Activated effector memory CD4-positive, alpha-beta T cell treated with anti-CD3 and anti-CD28 coated beads, Interleukin-2, amount 50 U/mL, for 16 hours (primary cell): ENCODE measurements at places on chromosomes 5 and 9.
A peak's percentile ranks its signal among the peaks of the same experiment; 100 is the strongest.

DNA sequence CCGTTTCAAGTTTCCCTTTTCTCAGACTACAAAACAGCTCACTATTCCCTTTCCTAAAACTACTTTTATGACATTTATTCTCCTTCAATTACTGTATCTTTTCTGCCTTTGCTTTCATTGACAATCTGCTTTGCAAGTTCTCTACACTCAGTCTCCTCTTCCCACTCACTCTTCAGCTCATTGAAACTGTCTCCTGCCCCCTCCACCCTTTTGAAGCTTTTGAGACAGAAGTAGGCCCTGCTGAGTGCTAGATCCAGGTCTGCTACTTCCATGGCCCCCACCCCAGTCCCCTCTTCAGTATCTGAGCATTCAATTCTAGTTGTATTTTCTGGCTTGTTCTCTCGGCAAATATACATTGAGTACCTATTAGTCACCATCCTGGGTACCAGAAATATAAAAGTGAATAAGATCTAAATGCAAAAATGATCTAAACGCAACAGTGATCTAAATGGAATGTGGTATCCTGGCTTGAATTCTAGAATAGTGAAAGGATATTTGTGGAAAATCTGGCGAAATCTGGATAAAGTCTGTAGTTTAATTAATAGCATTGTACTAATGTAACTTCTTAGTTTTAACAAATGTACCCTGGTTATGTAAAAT lies 58.4 kb downstream of the OR2K2 start:
- DNase-seq = no peak

DNA sequence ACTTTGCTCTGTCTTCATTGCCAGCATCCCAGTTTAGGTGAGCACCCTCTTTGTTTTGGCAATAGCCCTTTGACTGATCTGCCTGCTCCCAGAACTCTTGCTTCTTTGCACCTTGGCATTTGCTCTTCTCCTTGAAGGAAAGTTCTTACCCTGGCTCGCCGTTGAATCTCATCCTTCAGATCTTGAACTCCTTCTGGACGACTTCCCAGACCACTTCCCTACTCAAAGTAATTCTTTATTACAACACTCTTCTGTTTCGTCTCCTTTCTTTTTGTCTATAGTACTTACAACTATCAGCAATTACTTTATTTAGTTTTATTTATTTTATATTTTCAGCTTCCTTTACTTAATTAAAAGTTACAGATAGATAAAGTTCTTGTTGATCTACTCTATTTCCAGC lies 1510.1 kb downstream of the MAT2B start:
- DNase-seq = no peak

DNA sequence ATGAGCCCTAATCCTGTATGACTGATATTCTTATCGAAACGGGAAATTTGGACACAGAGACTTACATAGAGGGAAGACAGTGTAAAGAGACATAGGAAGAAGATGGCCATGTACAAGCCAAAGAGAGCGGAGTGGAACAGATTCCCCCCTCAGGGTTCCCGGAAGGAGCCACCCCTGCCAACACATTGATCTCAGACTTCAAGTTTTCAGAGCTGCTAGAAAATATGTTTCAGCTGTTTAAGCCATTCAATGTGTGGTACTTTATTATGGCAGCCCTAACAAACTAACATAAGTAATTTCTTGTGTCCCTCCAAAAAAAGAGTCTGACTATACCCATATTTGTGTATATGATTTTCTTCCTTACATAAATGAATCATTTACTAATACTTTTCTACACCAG lies 128.0 kb upstream of the STC2 start:
- DNase-seq = no peak

DNA sequence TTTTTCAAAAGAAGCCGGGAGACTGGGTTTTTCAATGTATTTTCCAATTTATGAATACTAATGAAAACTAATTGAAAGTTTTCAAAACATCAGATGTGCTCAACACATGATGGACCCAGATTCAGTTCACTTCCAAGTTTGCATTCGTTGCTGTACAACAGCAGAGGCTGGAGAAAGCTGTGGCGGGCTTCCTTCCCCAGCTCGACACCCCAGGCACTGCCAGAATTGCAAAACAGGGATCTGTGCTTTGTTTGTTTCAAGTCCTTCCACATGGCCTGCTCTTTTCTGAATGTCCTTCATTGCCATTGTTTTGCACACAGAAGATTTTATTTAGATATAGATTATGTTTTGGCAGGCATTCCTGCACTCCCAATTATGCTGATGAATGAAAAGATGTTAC lies 30.3 kb upstream of the INSYN2B start:
- DNase-seq = no peak

GRCh38 chr9:36188212-36188611 lies 2.5 kb upstream of the CLTA start:
- no peak for DNase-seq

GRCh38 chr5:101531026-101531425 lies 627.9 kb upstream of the ST8SIA4 start:
- no peak for DNase-seq

- peak; percentile 89 for DNase-seq
Observed at GRCh38 chr5:170312666-170313065, 15.1 kb upstream of the LCP2 start.

- DNase-seq = no peak
Observed at GRCh38 chr9:88781628-88782391, 209.5 kb upstream of the S1PR3 start.

DNA sequence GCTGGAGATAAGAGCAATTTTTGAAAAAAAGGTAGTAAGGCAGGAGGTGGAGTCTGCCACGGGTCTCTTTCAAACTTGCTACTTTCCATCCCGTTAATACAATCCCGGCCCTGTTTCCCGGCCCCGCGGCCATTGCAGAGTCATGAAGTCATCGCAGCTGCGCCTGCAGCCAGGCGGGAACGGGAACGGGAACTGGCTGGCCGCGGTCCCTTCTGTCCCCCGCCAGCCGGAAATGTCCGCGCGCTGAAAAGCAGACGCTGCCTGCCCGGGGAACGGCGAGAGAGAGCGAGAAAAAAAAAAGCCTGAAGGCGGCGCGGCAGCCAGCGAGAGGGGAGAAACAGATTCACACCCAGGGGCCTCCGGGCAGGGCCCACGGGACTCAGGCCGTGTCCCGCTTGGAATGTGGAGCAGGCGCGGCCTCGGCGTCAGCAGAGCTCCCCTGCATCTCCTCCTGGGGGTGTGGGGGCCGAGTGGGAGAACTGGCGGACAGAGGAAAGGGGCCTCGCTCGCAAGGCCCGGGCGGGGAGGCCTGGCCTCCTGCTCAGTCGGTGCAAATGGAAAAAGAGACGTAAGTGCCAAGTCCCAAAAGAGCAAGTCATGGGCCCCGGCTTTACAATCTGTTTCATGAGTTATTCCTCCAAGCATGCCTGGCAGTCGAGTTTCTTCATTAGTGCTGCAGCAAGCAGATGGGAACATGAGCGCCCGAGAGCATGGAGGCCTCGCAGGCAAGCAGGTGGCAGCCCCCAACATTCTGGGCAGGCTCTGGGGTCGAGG lies 201.2 kb upstream of the GAS1 start:
- no peak for DNase-seq

- DNase-seq = no peak
Observed at GRCh38 chr5:50653946-50654345, 12.5 kb upstream of the PARP8 start.

GRCh38 chr9:112548836-112549595 lies 62.4 kb downstream of the KIAA1958 start:
- no peak for DNase-seq
